ENCODE measurements at places on chromosomes 6 and 20. TPM values are rescaled to one million over a fixed set of nuclear protein-coding genes. Genes with fewer than 3 reads are reported as not detected.

GJA1 gene
- 322 TPM for total RNA-seq

GPX5 gene
- total RNA-seq = not detected

TFAP2B gene
- not detected for total RNA-seq

NHLRC1 gene
- total RNA-seq = 1.3 TPM

RNF182 gene
- total RNA-seq = 0.10 TPM

SLC17A3 gene
- total RNA-seq = not detected

DNA sequence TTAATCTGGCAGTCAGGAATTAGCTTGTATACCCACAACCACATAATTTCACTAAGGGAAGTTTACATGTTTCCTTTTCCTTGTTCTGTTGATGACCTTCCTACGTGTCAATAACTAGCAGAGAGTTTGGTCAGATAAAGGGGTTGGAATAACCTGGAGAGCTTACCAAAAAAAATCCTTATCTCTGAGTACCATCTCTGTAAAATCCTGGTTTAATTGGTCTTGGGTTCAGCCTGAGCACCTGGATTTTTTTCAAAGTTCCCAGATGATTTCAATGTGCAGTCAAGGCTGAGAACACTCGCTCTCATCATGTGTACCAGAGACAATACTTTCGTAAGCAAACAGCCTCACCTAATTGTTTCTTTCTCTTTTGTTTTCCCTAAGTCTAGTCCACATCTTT is 483.8 kb upstream of the FLRT3 start:
- DNase-seq = no peak

DNA sequence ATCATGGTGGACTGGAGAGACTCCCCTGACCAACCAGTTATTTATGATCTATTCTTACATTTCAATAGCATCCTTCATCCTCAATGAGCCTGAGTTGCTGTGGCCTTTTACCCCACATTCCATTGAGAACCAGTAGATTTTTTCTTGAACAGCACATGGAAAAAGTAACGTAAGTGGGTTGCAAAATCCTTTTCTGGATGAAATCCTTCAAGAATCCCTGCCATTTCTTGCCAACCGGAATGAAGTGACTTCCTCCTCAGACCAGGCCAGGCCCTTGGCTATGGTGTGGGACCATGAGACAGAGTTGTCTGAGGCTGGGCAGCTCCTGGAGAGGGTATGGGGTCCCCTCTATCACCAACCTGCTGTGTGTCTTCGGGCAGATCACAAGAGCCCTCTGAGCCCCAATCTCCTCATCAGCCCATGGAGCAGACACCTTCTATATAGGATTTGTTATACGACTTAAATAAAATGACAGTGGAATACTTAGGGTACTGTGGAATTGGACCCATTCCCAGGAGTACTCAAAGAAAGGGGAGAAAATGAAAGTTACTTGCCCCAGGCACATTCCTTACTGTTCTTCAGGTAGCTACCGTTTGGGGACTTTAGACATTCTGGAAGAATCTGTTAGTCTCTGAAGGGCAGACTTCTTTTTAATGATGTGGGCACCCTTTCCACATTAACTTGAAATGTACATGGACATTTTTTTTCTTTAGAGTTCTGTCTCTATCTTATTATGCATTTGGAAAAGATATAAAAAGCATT is 10.9 kb downstream of the EYA2 start:
- DNase-seq = no peak

- no peak for DNase-seq
These were observed 61.0 kb downstream of the SESN1 start for GRCh38 chr6:109033655-109034054.

DNA sequence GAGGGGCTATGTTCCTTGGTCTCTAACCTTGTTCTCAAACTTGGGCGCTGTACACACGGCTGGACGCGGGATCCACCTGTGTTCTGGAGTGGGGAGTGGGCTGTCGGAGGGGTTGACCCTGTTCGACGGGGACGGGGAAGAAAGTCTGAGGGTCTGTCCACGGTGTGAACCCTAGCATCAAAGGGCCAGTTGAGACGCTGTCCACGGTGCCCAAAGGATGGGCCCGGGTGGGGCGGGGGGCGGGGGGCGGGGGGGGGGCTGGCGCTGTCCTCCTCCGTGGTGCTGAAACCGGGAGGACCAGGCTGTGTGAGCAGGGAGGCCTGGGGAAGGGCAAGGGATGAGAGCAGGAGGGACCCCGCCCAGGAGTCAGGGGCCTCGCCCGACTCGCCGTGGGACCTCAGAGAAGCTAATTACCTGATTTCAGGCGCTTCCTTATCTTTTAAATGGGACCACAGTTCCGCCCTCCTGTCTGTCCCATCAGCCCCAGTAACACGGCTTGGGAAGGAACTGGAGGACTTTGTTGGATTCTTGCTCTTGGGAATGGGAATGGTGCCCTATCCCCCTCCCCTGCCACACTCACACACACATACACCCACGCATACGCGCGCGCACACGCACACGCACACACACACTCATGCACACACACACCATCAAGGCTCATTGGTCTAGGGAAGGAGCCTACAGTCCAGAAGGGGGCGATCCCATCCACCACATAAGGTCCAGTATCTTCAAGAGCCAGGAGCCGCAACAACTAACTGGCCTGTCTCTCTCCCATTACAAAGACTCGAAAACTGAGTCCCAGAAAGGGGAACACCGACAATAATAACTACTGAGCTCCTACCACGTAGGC is 1.0 kb upstream of the VSTM2L start:
- no peak for DNase-seq

DNA sequence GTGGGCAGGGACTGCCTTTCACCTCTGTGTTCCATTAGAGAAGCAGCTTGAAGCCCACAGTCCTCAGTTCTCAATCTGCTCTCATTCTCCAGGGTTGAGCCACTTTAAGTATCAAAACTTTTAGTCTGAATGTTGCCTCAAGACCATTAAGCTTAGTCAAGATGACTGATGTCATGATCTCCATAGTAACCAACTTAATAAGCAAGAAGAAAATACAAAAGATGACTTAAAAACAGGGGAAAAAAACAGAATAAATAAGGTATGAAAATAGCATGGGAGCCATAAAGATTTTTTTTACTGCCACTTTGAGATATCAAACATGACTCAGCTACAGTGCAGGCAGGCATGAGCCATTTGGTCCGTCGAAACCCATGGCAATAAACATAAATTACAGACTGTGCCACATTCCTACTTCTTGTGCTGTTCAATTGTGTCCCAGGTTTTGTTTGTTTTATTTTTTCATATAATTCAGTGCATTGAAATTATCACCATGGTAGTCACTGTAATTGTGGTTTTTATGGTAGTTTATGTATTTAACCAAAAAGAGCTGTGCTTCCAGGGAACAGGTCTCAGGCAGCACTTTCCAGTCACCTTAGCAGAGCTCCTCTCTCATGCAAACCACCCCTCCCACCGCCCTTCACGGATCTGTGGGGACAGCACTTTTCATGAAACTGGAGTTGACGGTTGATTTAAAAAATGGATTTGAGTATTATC is 156.5 kb upstream of the INSM1 start:
- DNase-seq = no peak

- no peak for DNase-seq
These were observed 56.5 kb upstream of the ADGRF1 start for GRCh38 chr6:47098570-47098993.

- DNase-seq = no peak
These were observed 71.2 kb upstream of the EMILIN3 start for GRCh38 chr20:41437836-41438235.

GRCh38 chr6:36204068-36204753 is 7.7 kb downstream of the BRPF3 start:
- DNase-seq = no peak

- no peak for DNase-seq
These were observed 636.9 kb downstream of the QKI start for GRCh38 chr6:164051427-164051826.

GRCh38 chr6:143205585-143205984 is 144.9 kb downstream of the AIG1 start:
- no peak for DNase-seq

DNA sequence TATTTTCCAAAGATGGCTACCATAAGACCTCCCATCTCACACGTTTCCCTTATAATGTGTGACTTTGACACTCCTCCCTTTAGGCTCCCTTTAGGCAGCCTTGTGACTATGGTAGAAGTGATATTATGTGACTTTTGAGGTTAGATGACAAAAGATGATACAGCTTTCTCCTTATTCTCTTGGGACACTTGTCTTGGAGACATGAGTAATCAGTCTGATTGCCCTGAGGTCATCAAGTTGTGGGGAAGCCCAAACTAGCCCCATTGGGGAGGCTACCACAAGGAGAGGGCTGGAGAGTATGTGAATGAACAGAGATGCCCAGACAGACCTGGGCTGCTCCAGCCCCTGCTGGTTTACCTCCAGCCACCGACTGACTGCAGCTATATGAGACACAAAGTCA is 10.6 kb upstream of the DLK2 start:
- DNase-seq = no peak

GRCh38 chr20:32789896-32790750 is 27.9 kb downstream of the DNMT3B start:
- peak; percentile 82 for DNase-seq

- DNase-seq = no peak
These were observed 34.9 kb downstream of the ANGPT4 start for GRCh38 chr20:881051-881782.

GRCh38 chr20:64057628-64058498 is 5.1 kb upstream of the TCEA2 start:
- peak; percentile 85 for DNase-seq

DNA sequence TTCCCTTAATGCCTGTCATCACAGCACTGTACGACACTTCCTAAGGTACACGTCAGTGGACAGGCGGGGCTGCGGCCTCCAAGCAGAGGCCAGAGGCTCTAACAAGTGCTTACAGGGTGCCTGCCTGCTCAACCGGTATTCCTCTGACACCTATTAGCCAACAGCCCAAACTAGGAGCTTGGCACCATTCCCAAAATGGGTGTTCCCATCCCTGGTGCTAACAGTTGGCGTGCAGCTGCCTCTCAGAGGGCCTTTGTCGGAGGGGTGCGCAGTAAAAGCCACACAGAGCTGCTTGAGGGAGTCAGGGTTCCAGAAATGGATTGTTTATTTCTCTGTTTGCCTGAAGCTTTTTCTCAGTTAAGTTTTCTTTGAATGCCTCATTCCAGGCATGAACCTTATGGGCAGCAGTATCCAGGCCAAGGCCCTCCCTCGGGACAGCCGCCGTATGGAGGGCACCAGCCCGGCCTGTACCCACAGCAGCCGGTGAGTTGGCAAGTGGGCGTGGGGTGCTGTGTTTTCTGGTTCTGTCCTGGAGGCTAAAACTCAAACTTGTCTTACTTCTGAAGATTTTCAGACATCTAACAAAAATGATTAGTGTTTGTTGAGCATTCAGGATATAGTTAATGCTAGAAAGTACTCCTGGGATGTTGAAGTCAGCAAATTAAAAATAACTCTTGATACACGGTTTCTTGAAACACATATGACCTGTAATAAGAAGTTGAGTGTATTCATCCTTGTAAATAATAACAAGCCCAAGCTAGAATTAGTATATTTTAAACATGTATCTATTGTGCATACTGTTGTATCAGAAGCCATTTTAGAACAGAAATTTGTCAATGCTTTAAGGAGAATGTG is 124.7 kb downstream of the TMEM242 start:
- peak; percentile 67 for DNase-seq

- DNase-seq = no peak
These were observed 15.0 kb downstream of the DLGAP4 start for GRCh38 chr20:36320898-36321695.

DNA sequence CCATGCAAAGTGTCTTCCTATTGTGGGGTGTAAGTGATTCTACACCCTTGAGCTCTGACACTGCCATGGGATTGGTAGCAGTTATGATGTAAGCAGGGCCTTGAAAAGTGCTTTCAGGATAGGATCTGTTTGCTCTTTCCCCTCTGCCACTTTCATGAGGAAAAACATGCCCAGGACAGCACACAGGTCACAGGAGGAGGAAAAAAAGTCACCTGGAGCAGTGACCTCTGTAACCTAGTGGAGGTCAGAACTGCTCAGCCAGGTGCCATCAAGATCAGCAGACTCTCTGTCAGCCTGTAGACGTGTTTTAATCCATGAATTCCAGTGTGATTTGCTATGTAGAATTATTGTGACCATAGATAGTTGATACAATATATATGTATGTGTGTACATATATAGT is 92.7 kb upstream of the BMP2 start:
- no peak for DNase-seq

DNA sequence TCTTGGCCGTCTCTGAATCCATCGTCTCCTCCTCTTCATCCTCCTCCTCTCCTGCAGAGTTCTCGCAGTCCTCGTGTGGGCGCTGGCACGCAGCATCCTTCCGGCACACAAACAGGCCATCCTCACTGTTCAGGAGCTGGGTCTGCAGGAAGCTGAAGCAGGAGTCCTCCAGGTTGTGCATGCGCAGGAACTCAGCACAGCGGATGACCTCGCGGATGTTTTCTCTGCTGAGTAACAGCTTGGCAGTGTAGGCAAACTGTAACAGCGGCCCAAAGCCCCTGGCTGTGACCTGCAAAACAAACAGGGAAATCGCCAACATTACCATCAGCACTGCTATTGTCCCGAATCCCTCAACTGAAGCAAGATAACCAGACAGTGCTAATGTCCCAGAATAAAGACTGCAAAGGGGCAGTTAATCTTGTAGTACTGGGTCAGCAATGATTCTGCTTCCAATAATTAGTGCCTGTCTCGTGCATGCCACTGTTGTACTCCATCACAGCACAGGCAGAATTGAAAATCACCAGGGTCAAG is 57.4 kb downstream of the GJA10 start:
- no peak for DNase-seq

DNA sequence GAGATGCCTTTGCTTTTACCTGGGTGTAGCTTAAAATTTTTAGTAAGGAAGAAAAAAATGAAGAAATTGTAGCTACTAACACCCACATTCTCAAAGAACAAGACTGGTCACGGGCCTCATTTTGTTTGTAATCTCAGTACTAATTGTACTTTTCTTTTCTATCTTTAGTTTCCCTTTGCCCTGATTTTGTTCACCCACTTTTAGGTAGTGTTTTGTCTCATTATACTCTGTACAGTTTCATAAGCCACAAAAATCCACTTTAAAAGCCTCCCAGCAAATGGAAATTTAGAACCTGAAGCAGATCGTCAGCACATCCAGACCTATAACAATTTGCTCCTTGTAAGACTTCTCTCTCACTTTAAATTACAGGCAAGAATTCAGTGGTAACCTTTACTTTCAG is 43.3 kb downstream of the TP53INP2 start:
- DNase-seq = no peak

GRCh38 chr6:156852147-156852857 is 75.1 kb downstream of the ARID1B start:
- DNase-seq = no peak
